SIG-M5 (cell line): ENCODE measurements at places on chromosomes 6 and 20.

GRCh38 chr6:136723780-136724179, 68.5 kb downstream of the MAP3K5 start:
- no peak for DNase-seq

- DNase-seq, result no peak
Measured at GRCh38 chr20:46820682-46821081, 74.0 kb upstream of the EYA2 start.

GRCh38 chr20:4014031-4014474, 1.3 kb downstream of the RNF24 start:
- DNase-seq, result peak; percentile 48

- DNase-seq, result no peak
Measured at GRCh38 chr6:147207837-147208754, 3.9 kb downstream of the STXBP5 start.

GRCh38 chr20:57265997-57266290, 497 bp downstream of the BMP7 start:
- no peak for DNase-seq

GRCh38 chr20:53736122-53736756, 142.6 kb upstream of the ZNF217 start:
- no peak for DNase-seq

DNA sequence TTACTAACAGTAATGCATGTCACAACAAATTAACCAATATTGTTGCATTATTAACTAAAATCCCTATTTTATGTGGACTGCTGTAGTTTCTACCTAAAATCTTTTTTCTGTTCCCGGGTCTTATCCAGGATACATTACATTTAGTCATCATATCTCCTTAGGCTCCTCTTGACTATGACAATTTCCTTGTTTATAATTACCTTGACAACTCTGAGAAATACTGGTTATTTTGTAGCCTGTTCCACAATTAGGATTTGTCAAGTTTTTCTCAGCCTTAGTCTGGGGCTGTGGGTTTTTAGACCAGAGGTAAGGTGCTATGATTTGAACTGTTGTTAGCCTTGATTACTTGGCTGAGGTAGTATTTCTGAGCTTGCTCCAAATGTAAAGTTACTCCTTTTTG, 3.7 kb downstream of the FBXO5 start:
- DNase-seq, result no peak

DNA sequence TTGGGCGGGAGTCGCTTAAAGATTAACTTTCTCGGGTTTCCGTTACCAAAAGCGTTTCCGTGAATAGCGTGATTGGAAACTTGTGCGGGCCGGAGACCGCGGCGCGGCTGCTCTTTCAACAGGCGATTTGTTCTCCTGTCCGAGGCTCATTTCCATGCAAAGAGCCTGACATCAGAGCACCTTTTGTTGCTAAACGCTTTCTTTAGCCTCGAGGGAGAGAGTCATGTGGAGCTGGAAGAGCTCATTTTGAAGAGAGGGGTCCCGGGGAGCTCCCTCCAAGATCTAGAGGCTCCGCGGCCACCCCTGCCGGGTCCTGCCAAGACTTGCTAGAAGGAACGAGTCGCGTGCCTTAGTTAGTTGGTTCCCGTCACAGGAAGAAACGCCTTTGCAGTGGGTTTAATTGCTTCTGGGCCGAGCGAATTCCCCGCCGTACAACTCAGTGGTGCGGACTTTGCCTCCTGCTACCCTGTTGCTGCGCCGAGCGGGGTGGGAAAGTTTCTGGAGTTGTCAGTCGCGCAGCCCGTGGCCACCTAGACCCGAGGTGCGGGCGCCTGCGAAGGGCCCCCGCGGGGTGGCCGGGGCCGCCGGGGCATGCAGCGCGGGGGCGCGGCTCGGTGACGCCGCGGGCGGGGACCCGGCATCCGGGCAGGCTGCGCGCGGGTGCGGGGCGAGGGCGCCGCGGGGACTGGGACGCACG, at the start of gene SASH1:
Gene SASH1 (plus strand): TSS at position 489 of the 697 bp plus-strand sequence. CDS start 230 bp downstream, outside the sequence.
- peak; percentile 59 for DNase-seq

- no peak for DNase-seq
Measured at GRCh38 chr6:43386492-43386891, 17.0 kb upstream of the ZNF318 start.

DNA sequence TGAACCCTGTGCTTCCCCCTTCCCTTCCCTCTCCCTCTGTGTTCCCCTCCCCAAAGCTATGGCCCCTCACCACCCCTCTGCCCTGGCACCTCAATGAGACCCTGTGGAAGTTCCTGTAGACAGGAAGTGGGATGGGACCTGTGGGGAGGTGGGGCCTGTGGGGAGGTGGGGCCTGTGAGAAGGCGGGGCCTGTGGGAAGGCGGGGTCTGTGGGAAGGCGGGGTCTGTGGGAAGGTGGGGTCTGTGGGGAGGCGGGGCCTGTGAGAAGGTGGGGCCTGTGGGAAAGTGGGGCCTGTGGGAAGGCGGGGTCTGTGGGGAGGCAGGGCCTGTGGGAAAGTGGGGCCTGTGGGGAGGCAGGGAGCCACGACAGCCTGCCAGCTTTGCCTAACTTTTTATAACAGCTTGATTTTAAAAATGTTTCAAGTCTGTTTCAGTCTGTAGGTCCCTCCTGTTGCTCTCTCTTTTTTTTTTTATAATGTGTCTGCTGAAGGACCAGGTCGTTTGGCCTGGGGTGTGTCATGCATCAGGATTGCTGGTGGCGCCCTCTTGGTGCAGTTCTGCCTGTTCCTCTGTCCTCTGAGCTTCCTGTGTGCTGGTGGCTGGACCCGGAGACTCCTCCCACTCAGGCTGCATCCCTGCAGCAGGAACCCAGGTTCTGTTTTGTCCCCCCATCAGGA, 70.5 kb upstream of the SLCO4A1 start:
- DNase-seq, result no peak

DNA sequence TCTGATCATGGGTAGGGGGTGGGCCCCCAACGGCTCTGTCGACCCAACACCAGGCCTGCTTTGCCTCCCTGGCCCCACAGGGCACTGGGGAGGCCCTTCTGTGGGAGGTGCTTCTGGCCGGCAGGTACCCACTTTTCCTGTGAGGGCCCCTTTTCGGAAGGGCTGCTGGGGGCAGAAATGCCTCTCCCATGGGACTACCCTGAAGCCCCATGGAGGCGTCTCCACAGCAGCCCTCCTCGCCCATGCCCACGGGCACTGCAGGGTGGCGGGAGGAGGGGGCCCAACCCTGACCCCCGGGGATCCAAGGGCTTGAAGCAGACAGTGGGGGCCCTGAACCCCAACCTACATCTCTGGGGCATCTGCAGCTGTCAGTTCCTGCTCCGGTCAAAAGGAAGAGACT, 2.3 kb downstream of the BIRC7 start:
- DNase-seq, result no peak

DNA sequence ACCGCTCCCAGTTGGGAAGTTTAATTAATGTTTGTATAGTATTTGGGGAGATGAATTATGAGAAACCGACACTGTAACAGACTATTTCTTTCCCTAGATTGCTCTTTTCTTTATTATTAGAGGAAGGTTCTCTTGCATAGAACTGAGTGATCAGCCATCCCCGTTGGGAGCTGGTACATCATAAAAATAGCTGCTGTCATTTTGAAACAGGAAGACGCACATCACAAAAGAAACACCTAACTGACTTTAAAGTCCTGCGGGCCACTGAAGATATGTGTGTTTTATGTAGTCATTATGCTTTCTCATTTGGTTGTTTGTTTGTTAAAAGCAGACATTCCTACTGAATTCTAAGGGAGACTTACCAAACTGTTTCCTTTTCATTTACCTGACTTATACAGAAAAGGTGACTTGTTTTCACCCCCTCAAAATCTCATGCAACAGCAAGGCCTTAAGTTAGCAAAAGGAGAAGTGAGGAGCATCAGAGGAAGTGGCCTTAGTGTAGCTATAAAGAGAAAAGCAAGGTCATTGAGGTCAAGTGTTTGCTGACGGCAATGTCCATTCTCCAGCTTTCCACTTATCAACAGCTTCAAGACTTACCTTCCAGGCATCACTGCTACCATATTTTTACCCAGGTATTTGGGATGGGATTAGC, 91.0 kb downstream of the PKHD1 start:
- no peak for DNase-seq

GRCh38 chr6:131383421-131384411, 189.3 kb upstream of the ARG1 start:
- DNase-seq, result no peak

- no peak for DNase-seq
Measured at GRCh38 chr6:73515204-73515655, 5.6 kb downstream of the EEF1A1 start.

DNA sequence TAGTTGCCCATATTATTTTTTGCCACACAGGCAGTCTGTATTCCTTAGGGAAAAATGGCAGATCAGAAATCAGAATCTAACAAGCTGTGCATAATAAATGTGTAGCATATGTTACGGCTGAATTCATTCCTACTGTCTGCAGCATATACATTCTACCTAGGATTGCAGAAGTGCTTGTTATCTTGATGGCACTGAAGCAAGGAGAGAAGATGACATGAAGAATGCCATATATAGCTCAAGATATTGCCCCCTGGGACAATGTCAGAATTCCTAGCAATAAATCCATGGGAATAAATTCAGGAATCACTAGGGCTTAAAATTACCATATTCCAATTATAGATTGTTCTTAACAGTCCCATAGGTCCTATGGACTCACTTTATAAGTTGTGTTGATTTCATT, 293.0 kb upstream of the CNR1 start:
- no peak for DNase-seq

DNA sequence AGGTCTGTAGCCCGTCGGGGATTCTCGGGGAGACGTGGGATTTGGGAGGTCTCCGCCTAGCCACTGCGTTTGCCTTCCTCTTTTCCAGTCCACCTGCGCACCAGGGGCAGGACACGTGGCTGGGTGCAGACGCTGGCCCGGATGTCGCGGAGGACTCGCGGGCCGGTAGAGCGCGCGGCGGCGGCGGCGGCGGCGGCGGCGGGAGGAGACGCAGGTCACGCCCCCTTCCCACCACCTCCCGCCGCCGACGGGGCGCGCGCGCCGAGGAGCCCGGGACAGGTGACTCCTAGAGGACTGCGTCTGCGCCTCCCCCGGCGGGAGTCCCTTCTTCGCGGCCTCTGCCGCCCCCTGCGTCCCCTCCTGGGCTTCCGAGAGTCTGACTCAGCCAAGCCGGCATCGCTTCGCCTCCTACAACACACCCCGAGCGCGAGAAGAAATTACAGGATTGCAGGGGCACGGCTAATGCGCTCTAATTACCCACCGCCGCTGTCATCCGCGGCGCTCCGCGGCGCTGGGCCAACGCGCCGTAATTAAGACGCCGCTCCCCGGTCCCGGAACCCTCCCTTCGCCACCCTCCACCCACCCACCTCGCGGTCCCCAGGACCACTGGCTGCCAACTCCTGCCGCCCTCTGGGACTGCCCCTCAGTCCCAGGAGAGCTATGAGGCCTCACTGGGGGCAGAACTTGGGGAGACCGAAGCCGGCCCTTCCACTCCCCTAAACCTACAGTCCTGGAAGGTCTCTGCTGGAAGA, 124.5 kb downstream of the MRPL14 start:
- no peak for DNase-seq
